Activated T-helper 1 cell treated with anti-CD3 and anti-CD28 coated beads, Interleukin-12 subunit alpha, Interleukin-12 subunit beta, Interleukin-2, Interleukin-4 antibody, amounts not matched to agents 30 ng/mL and 10 ng/mL and 1 ng/mL, durations not matched to agents 14 hours and 24 hours and 36 hours (primary cell): ENCODE measurements at places on chromosomes 4 and X. TPM values are rescaled to one million over a fixed set of nuclear protein-coding genes. Genes with fewer than 3 reads are reported as not detected.

The TBC1D14 gene
- total RNA-seq = 58.1 and 59.7 TPM in 2 replicates

The HS6ST2 gene
- total RNA-seq = 1.1 TPM in 2 replicates

GRCh38 chr4:183430317-183430993 lies 14.0 kb upstream of the CDKN2AIP start:
- DNase-seq = no peak

GRCh38 chr4:158783785-158784184 lies 15.0 kb downstream of the FNIP2 start:
- DNase-seq = no peak

The TECRL gene
- not detected in 2 replicates for total RNA-seq

The PITX2 gene
- total RNA-seq = not detected in 2 replicates

The KLHL15 gene
- 10.2 and 10.3 TPM in 2 replicates for total RNA-seq
